B cell (primary cell): ENCODE measurements at places on chromosomes 11 and 22.
A peak's percentile ranks its signal among the peaks of the same experiment; 100 is the strongest.

GRCh38 chr11:29452146-29452545 lies 564.7 kb downstream of the KCNA4 start:
- no peak for DNase-seq

GRCh38 chr11:71418643-71419042 lies 29.6 kb downstream of the DHCR7 start:
- DNase-seq = peak; percentile 66

GRCh38 chr11:7599209-7599608 lies 74.1 kb downstream of the CYB5R2 start:
- no peak for DNase-seq

- no peak for DNase-seq
Measured at GRCh38 chr11:127269911-127270310, 269.3 kb upstream of the KIRREL3 start.

DNA sequence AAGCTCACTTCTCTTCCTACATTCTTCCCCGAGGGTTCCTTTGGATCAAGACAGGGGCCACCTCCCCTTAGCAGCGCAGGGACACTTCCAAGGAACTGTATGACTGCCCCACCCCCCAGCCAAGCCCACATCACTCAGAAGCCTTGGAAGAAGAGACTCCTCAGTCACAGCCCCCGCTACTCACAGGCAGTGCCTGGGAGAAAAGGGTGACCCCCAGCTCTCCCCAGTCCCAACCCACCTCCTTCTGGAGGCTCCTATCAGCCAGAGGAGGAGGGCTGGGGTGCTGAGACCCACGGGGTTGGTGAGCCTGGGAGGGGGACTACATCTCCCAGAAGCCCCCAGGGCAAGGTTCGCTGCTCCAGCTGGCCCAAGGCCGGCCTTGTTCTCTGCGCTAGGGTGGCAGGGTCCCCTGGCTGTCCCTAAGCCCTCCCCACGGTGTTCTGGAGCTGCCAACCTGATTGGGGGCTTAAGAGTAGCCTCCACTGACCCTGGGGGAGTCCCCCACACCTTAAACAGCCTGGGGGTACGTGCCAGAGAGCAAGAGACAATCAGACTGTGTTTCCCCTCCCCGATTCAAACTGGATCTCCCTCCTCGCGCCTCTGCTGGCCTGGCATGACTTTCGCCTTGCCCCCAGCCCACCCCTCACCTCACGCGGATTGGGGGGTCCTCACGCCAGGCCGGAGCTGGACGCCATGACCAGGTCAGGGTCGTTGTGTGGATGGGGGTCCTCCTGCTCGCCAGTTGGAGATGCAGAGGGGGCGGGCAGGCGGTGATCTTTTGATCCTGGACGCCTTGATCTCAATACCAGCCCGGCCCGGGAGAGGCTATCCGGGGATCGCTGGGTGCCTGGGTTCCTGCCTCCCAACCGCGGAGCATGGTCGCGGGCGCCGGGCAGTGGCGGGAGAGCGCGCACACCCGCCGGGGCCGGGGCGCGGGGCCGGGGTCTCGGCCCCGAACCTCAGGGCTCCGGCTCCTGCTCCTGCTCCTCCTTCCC lies 838 bp downstream of the BCL9L start:
- DNase-seq = peak; percentile 68

DNA sequence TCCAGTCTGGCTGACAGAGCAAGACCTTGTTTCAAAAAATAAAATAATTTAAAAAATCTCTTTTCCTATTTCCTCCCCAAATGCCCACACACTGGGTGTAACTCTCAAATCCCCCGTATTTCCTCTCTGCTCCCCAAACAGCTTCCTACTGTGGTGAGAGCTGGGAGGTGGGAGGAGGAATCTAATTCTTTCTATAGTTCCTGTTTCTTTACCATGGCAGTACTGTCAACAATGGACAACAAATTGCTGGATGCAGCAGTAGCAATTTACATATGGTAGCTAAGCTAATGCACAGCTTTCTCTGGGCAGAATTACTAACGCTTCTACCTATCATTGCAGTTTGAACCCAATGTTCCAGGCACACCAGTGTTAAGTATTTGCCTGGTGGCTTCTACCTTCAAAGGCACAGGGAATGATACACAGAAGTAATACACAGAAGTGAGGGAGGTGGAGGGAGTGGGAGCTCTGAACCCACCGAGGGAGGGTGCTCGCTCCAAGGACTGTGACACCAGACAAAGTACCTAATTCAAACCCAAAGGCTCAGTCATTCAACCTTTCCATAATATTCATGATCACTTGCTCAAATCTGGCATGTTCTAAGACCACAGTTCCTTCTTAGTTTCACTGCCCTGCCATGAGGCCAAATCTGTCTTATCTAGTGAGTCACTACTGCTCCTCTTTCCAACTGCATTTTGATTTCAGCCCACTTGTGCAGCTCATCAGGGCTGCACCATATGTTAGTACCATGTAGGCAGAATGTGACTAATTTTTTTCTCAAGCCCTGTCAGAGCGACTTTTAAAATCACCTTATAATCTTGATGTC lies 37.9 kb downstream of the CELF1 start:
- peak; percentile 38 for DNase-seq

DNA sequence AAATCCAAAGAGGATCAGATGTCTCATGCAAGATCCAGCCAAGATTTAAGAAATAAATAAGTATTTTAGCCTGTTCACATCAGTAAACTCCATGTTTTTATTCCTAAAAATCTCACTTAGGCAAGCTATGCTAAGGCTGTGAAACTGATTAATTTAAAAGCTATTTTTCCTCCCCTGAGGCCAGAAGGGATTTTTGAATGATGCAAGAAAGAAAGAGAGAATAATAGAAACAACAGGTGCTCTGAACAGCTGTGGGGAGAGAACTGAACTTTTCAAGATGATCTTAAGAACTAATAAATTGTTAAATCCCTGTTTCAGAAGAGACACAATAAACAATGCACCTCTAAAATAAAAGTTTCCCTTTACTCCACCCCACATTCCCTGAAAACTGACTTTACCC lies 241.6 kb downstream of the DLG2 start:
- no peak for DNase-seq

DNA sequence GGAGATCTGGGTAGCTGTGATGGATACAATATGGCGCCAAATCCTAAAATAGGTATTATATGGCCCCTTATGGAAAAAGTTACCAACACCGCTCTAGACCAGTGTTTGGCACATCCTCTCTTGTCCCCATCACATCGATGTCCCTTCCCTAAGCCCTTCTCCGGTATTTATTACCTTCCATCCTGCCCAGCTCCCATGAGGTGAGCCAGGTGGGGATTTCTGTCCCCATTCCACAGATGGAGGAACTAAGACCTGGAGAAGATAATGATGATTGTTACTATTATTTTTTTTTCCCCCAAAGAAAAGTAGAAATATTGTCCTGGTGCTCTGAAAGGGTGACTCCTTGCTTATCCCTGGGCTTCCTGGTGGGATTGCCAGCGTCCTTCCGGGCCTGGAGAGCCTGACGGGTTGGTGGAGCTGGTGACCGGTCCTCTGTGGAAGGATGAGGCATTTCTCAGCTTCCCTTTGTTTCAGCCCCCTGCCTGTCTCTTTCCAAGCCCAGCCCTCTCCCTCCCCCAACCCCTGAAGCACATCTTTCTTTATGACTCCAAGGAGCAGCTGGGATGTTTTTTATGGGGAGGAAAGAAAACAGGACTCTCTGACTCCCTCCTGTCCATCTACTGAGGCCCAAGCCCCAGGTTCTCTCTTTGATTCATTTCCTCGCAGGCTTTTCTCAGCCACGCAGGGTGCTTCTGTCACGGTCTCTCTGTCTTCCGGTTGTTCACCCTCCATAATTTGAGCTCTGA lies 65.4 kb downstream of the TP53I11 start:
- no peak for DNase-seq

DNA sequence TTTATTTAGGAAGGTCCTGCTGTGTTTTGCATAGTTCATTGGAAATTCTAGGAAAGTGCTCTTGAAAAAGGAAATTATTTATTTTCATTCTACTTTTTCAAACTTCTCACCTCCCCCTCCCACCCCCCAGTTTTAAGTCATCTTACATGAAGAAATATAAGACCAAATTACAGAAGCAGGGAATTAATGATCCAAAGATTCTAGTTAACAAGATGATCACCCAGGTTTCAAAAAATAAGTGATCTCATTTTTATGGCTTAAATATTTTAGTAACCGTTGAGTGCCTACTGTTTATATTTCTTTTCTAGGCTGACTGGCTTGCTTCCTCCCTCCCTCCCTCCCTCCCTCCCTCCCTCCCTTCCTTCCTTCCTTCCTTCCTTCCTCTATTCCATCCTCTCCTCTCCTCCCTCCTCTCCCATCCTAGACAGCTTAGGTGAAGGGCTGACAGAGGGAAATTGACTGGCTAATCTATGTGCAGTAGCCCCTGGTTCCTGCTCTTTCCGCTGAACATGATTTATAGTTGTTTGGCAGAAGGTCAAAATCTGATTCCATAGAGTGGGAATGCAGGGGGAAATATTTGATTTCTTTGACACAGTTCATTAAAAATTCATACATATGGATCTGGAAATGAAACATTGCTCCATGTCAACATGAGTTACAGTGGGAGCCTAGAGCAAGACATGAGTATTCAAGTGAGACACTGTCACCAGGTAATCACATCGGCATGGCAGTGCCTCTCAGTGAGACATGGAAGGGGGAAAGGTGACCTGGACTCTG lies 123.4 kb downstream of the COMMD9 start:
- no peak for DNase-seq

DNA sequence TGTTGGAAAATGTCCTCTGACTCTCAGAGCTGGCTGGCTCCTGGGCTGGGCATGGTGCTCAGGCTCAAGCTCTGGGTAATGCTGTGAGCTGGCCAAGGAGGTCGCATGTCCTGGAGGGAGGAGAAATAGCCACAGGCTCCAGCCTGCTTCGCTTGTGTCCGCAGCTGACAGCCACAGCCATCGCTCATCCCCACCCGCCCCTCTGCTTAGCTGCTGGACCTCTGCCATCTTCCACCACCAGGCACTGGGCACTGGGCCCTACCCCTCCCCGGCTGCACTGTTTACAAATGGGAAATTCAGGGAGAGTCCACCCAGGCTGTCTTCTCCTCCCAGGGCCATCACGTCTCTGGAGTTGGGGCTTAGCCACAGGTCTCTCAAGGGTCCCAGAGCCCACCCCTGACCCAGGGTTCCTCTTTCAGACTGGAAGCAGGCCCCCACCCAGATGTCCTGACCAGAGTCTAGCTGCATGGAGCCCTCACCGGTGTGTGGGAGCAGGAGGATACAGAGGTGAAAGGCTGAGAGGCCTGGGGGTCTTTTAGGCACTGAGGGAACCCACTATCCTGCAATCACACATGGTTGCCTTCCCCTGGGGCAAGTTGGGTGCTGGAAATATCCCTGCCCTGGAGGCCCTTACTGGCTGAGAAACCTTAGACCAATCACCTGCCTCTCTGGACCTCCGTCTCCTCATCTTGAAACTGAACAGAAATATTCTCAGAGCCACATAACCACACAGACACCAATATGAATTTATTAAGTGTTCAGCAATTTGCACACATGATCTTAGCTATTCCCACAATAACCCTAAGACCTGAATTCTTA lies 62.7 kb downstream of the CD82 start:
- DNase-seq = no peak

- DNase-seq = peak; percentile 55
Measured at GRCh38 chr11:36326524-36327419, 30.7 kb downstream of the PRR5L start.

- no peak for DNase-seq
Measured at GRCh38 chr11:6357222-6357621, 33.1 kb upstream of the SMPD1 start.

- DNase-seq = no peak
Measured at GRCh38 chr11:89381094-89381493, 110.1 kb downstream of the NOX4 start.

DNA sequence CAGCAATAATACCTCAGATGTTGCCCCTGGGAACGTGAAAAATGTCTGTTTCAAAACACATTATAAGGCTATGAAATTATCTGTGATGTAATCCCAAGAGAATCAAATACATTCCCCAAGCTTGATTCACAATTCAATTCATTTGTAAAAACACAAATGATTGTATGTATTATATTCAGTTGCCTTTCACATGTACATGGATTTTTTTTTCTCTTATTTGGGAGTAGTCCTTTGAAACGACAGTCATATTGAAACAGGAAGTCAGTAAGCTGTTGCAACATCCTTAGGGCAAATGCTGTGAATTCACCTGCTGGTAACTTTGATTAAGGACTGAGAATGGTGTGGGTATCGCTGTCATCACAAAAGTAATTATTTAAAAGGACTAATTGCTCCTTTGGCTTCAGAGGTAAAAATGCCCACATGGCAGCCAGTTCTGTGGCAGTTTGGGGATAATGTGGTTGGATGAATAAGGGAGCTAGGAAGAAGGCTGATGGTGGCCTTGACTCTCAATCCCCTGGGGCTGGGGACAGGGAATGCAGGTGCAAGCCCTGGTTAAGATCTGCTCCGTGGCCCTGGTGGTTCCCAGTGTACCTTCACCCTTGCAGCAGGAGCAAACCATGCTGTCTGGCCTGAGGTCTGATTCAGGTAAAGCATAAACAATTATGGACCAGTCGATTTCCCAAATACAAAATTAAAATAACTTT lies 13.2 kb downstream of the EHF start:
- DNase-seq = peak; percentile 74

DNA sequence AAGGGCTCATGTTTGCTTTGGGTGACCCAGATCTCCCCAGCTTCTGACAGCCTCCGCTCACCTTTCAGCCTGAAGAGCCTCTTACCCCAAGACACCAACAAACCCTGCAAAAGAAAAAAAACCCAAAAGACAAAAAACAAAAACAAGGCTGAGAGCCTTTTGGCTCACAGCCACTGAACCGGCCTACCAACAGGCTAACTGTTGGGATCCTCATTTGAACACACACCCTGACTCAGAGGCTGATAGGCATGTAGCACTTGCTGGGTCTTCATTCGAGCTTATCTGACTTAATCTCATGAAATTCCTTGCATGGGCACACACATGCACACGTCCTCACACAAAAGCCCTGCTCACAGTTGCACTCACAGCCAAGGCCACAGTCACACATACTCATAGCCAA lies 22.9 kb upstream of the TSKU start:
- DNase-seq = no peak

DNA sequence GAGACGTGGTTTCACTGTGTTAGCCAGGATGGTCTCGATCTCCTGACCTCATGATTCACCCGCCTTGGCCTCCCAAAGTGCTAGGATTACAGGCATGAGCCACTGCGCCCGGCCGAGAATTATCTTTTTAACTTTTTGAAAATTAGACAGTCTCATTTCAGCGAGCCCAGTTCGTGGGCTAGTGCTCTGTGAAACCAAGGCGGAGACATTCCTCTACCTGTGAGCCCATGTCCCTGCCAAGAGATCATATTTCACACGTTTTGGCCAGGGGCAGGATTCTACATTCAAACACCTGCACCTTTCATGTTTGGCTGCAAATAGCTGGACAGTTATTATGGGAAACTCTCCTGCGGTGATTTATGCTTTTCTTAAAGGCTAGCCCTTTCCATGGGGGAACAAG lies 60.3 kb downstream of the IRAG1 start:
- DNase-seq = no peak

GRCh38 chr11:35426351-35426750 lies 7.0 kb upstream of the SLC1A2 start:
- no peak for DNase-seq
